ENCODE measurements at places on chromosomes 2 and 18.

GRCh38 chr2:201440182-201440581 lies 11.1 kb downstream of the TRAK2 start:
- DNase-seq = no peak

- DNase-seq = no peak
These were observed 87.3 kb upstream of the SPHKAP start for GRCh38 chr2:228268756-228269155.

DNA sequence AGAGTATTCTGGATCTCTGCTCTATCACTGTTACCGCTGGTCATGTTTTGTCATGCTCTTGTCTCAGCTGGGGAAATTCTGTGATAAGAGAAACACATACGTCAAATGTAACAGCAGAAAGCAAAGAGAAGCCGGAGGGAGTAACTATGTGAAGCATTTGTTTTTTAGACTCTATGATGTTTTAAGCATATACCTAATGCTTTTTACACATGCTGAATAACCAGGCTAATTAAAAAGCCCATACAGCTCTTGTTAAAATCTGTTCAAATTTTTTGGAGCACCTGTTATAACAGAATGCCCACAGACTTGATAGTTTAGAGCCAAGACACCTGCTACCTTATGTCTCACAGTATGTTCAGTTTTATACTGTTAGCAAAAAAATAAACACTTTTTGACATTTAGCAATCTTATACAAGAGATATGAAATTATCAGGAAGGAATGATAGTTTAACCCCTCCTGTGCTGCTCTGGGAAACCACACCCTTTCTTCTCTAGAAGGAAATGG lies 92.3 kb upstream of the TANK start:
- DNase-seq = no peak

DNA sequence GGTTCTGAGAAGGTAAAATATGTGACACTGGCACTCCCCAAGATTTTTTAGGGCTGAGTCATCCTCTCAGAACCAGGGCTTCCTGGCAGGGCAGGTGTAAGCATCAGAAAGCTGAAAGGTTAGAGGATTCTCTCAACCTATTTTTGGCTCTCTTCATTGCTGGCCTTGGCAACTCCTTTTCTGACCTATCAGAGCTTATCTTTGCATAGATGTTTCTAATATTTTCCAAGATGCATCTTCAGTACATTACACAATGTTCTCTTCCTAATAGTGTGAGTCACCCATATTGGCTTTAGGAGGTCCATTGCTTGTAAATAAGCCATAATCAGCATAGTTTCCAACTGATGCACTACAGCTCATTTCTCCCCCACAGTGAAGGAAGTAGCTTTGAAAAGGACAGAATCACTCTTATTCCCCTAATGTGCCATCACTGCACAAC lies 2008.4 kb upstream of the PIK3C3 start:
- no peak for DNase-seq

GRCh38 chr2:43074052-43074451 lies 152.4 kb downstream of the ZFP36L2 start:
- no peak for DNase-seq

- no peak for DNase-seq
These were observed 116.0 kb upstream of the AQP4 start for GRCh38 chr18:26981360-26982082.

DNA sequence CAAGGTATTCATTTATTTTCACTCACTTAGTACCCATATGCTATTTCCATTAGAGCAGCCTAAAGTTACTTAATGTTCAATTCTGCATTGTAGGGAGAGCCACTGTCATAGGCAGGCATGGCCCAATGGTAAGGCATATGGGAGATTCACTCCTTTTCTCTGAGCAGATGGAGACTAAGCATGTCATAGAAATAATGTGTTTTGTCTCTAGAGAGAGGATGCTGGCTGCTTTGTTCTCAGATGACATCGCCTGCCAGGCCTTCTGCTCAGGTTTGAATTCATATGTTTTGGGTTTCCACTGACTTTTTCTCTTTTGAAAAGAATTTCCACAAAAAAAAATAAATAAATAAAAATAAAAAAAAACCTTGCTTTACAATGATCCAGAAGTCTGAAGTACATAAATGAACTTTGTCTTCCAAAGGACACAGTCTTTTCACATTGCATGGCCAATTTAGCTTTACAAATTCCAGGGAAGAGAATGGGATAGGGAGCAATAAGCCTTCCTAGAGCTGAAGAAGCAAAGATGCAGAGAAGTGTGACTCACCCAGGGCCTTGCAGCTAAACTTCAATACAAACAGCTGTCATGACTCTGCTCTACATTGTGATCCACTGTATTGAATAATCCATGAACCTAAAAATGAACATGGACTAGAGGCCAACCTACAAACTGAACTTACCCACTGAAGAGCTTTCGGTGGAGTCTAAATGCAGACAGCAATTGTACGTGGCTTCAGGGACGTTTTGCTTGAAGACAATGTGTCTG lies 422.5 kb downstream of the CMPK2 start:
- no peak for DNase-seq

DNA sequence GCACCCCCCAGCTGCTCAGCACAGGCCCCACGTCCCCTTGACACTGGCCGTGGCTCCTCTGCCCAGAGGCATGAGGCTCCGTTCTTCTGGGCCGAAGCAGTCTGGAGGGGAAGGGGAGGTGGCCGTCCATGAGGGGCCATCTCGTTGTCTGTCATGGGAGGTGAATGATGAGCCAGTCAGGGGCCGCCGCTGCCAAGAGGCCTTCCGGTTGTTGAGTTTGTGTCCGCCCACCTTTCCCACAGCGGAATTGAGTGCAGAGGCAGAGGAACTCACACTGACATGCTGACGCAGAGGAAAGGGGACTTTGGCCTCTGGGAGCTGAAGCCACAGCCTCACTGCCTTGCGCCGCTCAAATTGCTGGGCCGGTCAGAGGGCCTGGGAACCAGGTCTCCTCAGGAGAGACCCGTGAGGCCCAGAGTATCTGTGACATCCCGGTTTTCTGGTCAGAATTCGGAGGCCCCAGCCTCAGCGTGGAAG lies 268.4 kb downstream of the ATAD2B start:
- DNase-seq = no peak

- no peak for DNase-seq
These were observed 59.3 kb upstream of the ALPP start for GRCh38 chr2:232319067-232319802.

GRCh38 chr2:237616373-237616733 lies 11.0 kb upstream of the LRRFIP1 start:
- no peak for DNase-seq

DNA sequence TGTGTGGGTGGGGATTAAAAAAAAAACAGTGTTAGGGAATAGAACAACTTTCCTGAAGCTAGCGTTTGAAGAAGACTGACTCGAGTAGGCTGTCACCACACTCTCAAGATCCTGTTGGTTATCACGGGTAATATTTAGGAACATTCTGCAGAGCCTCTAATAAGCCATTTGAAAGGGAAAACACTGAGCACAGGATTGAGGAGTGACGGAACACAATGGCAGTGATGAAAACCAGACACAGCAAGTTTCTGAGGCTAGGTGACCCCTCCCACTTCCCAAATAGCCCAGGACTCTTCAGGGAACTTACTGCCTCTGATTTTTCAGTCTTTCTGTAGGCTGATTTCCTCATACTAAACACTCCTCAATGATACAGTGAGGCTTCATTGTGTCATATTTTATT lies 88.2 kb upstream of the TMEM200C start:
- DNase-seq = no peak

DNA sequence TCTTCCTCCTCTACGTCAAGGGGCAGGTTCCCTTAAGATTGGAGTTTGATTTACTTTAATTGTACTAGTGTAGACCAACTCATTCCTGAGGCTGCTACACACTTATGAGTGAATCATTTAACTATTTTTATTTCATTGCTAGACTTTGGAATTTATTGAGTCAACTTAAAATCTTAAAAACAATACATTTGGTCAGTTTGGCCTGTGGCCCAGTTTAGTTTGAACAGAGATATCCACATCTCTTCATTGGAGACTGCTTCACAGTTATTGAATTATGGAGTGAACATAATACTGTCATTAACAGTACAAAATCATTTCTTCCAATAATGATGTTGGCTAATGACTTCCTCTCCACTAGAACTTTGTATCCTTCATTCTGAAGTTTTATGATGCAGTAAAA lies 34.5 kb upstream of the STPG4 start:
- no peak for DNase-seq

- no peak for DNase-seq
These were observed 63.4 kb downstream of the MREG start for GRCh38 chr2:215949991-215950404.

DNA sequence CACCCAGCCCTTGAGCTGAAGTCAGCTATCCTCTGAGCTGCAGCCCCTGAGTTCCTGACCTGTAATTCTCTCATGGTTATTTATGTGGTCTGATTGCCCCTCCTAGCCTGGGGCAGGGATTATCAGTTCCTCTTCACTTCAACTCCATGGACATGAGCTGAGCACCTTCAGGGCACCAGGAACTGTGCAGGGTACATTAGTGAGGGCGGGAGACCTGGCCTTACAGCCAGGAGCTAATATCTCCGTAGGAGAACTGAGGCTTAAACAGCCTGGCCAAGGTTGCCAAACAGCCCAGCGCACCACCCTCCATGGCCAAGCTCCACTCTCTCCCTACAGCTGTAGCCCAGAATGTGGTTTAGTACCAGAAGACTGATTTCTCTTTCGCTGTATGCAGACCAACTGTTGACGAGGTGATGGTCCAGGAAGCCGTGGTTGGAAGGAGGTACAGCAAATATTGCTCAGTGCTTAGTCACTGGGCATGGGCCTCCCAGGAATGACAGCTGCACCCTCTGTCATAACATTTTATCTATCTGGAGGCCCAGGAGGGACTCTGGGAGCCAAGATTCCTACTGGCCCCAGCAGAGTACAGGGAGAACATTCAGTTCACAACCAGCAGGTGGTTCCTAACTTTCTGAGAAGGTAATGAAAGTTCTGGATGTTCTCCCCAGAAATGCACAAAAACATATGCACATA lies 228.7 kb upstream of the SIX2 start:
- no peak for DNase-seq

- DNase-seq = no peak
These were observed 57.7 kb downstream of the INHBB start for GRCh38 chr2:120403676-120404075.

DNA sequence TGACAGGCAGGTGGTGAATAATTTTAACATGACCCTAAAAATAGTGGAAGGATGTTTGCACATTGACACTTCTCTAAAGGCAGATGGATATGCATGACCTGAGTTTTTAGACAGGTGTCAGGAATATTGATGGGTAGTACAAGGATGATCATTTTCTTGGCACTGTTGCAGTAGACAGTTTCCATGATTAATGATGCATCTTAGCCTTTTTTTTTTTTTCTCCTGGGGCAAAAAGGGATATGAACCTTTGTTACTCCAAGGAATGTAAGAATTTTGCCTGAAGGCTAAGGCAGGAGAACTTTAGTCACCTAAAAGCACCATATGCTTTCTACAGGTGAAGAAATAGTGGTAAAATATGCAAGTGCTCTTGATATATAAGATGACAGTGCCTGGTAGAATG lies 136.3 kb upstream of the CAVIN2 start:
- no peak for DNase-seq

DNA sequence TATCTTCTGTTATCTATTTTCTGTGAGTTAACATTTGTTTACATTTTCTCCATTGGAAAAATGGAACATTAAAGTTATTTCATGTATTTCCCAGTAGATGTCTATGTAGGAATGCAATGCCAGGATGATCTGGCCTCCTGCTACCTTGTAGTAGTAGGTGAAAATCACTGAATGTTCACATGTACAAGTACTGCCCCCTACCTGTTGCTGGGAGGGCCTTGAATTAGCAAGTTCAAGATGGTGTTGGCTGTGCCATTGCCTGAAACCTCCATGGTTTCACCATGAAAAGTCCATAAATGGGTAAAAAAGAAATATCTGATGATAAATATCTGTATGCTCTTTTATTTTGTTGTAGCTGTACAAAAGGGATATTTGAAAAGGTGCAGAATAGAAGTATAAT lies 30.7 kb downstream of the XRCC5 start:
- peak; percentile 21 for DNase-seq

DNA sequence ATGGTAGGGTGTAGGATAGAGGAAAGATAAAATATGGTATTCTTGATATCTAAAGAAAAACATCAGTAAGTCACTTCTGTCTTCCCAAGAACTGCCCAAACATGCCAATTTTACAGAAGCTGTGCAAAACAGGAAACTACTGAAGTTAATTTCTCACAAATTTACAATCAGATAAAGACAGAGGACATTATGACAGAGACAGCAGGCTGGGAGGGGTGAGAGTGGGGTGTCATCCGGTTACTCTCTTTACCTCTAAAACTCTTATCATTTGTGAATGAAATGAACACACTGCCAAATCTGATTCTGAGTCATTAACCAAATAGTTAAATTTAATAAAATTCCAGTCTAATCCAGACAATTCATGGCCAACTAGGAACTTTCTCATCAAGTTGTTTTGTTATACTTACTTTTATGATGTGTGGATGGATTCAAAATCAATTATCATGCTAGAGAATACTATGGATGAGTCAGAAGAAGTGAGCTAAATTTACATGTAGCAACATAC lies 323.2 kb upstream of the MEX3C start:
- DNase-seq = no peak

- DNase-seq = no peak
These were observed 30.6 kb downstream of the CFAP221 start for GRCh38 chr2:119574864-119575263.

GRCh38 chr2:150467621-150467963 lies 19.9 kb downstream of the RND3 start:
- DNase-seq = no peak

- no peak for DNase-seq
These were observed 222.1 kb downstream of the MTX2 start for GRCh38 chr2:176491172-176491904.

DNA sequence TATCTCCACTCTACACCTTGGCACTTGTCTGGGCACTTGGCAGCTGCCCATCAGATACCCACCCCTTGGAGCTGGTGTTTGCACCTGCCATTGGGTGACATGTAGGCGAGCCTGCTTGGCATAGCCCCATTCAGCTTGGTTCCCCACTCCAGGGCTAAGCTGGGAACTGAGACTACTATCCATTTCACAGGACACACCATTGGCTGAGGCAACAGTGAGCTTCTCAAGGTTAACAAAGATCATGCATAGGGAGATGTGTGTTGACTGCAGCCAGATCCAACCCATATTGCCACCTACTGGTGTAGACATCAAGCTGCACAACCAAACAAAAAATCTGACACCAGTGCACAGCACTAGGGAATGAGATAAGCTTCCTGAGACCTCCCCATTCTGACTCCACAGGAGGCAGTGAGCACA lies 1389.8 kb upstream of the TMEFF2 start:
- no peak for DNase-seq

DNA sequence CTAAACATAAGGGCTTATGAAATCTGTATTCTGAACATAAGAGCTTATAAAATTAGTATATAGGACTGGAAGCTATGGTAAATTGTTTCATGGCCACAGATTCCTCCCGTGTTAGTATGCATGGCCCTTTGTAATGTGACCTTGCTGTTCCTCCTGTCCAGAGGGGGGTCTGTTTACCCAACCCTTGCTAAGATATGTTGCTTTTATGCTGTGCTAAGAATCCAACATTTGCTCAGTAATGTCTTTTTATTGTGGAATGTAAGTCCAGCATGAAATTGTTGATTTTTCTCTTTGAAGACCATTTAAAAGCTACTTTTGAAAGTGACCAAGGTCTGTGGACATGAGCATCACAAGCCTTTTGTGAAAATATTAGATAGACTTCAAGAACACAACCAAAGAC lies 485.4 kb downstream of the PARD3B start:
- DNase-seq = no peak

GRCh38 chr2:189581354-189582139 lies 961 bp upstream of the SLC40A1 start:
- peak; percentile 4 for DNase-seq

Measured in activated CD4-positive, alpha-beta T cell treated with anti-CD3 and anti-CD28 coated beads, Interleukin-2, amount 50 U/mL, for 1 hour (primary cell).